ENCODE measurements at places on chromosomes 11 and 22.

DNA sequence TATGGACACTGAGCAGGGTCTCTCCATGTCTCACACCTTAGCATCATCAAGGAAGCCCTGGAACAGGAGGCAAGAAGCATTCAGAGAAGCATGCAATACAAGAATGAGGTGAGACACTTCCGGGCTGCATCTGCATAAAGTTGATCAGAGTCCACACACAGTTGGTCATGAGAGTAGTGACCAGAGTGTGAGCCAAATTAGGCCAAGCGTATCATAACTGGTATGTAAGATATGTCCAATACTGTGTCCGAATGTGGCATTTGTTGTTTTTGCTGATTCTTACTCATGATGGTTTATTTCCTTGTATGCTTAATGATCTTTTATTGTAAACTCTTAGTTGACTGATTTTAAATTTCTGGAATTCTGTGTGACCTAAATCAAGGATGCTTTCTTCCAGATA, 315.7 kb downstream of the INSC start:
- no peak for DNase-seq

DNA sequence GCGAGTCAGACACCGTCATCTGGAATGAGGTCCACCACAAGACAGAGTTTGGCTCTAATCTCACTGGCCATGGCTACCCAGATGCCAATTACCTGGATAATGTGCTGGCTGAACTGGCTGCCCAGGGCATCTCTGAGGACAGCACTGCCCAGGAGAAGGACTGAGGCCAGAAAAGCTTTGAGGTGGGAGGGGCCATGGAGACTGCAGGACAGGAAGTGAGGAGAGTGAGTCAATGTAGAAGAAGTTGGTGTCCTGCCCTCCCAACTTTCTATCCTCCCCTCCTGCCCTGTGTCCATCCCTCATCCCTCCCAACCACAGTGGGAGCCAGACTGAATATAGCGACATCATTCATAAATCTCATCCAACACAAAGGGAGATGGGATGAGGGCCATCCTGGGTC, 8.0 kb downstream of the MPEG1 start:
- DNase-seq = no peak

DNA sequence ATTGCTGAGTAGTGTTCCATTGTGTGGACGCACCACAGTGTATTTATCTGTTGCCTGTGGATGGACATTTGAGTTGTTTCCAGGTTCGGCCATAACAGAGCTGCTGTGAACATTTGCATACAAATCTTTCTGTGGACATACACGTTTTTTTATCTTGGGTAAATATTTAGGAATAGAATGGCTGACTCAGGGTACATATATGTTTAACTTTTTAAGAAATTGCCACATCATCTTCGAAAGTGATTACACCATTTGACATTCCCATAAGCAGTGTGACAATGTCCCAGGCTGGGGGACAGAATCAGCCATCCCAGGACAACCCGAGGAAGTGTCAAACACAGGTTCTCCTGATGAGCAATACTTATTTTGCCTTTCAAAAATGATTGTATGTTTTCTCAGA, 87.9 kb downstream of the OSBP2 start:
- no peak for DNase-seq

- DNase-seq = no peak
These were observed 2.1 kb upstream of the SMIM38 start for GRCh38 chr11:69153661-69154060.
